ENCODE measurements at places on chromosomes 13 and 19.

DNA sequence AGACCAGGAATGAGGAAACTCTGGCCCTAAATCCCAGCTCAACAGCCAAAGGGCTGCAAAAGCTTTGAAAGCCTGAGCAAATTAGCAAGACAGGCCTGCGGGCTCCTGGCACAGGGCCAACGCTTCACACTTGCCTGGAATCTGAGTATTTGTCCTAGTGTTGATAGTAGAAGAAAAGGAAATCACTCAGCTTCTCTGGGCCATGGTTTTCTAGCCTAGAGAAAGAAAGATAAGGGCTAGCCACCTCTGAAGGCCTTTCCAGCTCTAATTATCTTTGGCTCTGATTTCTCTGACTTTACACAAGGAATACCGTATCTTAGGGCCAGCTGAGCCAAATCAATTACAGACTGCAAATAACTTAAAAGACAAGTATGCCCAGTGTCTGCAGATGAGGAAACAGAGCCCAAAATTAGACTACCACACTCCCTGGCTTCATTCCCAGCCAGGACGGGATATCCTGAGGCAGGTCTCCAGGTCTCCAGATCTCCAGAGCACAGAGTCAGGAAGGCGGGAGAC lies 69.6 kb downstream of the STK24 start:
- DNase-seq, result no peak

DNA sequence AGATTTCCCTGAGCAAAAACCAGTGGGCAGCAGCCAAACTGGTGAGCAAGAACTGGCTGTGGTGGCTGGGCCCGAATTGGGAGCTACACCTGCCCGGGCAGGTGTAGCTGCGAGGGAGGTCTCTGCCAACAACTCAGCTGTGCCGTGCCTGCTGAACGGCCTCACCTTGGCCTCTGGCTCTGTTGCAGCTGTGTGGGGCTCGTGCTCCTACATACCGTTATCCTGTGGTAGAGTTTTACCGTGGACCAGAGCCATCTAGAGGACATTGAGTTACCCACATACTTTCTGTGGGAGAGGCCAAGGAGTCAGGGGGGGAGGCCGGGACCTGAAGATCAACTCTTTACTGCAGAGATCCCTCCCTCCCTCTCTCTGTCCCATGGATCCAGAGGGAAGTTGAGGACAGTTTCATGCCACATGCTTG lies 113.2 kb downstream of the TM9SF2 start:
- no peak for DNase-seq

- DNase-seq, result no peak
Observed at GRCh38 chr13:110197471-110197870, 109.5 kb downstream of the COL4A1 start.

- DNase-seq, result no peak
Observed at GRCh38 chr13:43295321-43295720, 271.9 kb downstream of the DNAJC15 start.
